SHP77 (cell line): ENCODE measurements at places on chromosomes 11 and 22.

DNA sequence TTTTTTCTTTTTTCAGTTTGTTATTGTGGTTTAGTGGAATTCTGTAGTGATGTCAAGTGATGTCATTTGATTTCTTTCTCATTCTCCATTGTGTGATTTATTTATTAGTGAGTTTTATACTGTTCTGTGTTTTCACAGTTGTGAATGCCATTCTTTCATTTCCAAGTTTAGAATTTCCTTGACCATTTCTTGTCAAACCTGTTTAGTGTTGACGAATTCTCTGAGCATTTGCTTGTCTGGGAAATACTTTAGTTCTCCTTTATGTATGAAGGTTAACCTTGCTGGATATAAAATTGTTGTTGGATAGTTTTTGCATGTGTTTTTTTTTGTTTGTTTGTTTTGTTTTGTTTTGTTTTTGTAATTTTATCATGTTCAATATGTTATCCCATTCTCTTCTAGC is 633.6 kb upstream of the FAT3 start:
- DNase-seq = no peak

GRCh38 chr11:62024936-62025486 is 57.6 kb upstream of the FTH1 start:
- DNase-seq = no peak

DNA sequence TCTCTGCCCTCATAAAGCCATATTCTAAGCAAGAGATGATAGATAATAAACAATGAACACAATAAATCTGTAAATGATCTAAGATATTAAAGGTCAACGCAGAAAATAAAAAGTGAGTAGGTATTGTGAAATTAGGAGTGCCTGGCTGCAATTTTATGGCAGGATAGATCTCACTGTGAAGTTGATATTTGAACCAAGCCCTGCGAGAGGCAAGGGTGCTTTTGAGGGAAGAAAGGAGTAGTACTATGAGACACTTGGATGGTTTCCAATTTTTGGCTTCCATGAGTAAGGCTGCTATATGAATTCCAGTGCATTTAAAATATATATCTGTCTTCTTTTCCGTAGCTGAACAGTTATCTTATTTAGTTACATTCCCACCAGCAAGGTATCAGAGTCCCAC is 720.0 kb upstream of the CNTN5 start:
- DNase-seq = no peak

- no peak for DNase-seq
Measured at GRCh38 chr22:40374567-40374966, 4.2 kb downstream of the SGSM3 start.

GRCh38 chr11:75063741-75064314 is 32.8 kb downstream of the OR2AT4 start:
- no peak for DNase-seq

- DNase-seq = no peak
Measured at GRCh38 chr22:42697542-42698013, 23.1 kb downstream of the A4GALT start.

DNA sequence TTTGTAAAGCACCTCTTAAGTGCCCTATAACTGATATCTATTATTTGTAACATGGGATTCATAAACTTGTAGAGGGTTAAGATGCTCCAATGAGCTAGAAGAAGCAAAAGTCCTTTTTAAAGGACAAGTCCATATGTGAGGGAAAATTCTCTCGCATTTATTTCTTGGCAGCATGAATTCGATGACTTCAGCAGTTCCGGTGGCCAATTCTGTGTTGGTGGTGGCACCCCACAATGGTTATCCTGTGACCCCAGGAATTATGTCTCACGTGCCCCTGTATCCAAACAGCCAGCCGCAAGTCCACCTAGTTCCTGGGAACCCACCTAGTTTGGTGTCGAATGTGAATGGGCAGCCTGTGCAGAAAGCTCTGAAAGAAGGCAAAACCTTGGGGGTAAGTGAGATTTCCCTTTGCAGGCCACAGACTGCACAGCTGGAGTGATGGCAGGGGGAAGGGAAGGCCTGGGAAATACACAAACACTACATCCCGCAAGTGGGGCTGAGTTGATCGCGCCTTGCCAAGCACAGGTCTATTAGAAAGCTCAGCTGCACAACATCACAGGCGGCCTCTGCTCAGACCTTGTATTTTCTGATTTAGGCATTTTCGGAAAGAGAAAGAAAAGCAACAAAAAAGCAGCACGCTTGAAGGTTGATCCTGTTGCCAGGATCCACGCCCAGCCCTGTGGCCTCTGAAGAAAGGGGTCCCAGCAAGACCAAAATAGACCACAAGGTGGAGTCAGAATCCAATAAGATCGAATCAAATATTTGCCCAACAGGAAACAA is 1.5 kb downstream of the MS4A8 start:
- DNase-seq = peak; percentile 1

DNA sequence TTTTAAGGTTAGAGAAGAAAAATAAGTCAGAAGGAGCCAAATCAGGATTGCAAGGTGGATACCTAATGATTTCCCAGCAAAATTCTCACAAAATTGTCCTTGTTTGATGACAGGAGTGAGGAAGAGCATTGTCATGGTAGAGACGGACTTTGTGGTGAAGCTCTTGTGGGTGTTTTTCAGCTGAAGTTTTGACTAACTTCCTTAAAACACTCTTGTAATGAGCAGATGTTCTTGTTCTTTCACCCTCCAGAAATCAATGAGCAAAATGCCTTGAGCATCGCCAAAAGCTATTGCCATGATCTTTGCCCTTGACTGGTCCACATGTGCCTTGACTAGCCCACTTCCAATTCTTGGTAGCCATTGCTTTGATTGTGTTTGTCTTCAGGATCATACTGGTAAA is 20.0 kb downstream of the CALCB start:
- DNase-seq = no peak

GRCh38 chr22:29480512-29481264 is 670 bp downstream of the NEFH start:
- no peak for DNase-seq

DNA sequence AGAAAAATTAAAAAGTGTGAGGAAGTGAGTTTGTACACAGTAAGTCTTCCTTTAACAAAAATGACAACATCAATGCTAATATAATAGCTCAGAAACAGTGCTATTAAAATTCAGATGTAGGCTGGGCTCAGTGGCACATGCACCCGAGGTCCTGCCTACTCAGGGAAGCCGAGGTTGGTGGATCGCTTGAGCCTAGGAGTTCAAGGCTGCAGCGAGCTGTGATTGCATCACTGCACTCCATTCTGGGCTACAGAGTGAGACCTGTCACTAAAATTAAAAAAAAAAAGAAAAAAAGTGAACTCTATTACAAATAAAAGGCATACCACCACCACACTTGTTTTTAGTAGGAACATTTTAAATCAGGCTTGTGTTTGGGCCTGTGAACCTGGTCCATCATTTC is 39.2 kb upstream of the PAX6 start:
- no peak for DNase-seq

GRCh38 chr11:134049303-134049702 is 19.6 kb upstream of the JAM3 start:
- no peak for DNase-seq

DNA sequence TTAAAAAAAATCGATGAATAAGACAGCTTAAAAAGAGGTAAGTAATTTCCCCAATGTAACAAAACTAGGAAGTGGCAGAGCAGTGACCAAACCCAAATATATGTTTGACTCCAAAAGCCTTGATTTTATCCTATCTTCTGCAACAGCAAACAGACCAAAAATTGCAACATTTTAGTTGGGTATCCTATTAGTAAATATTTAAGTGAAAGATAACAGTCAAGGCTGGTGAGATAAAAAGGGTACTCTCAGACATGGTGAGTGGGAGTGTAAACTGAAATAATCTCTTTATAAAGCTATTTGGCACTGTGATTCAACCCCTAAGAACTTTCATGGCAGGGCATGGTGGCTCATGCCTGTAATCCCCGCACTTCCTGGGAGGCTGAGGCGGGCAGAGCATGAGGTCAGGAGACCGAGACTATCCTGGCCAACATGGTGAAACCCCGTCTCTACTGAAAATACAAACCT is 1.9 kb upstream of the RDX start:
- no peak for DNase-seq

- DNase-seq = no peak
Measured at GRCh38 chr11:117095284-117096161, 2.7 kb downstream of the SIK3 start.

DNA sequence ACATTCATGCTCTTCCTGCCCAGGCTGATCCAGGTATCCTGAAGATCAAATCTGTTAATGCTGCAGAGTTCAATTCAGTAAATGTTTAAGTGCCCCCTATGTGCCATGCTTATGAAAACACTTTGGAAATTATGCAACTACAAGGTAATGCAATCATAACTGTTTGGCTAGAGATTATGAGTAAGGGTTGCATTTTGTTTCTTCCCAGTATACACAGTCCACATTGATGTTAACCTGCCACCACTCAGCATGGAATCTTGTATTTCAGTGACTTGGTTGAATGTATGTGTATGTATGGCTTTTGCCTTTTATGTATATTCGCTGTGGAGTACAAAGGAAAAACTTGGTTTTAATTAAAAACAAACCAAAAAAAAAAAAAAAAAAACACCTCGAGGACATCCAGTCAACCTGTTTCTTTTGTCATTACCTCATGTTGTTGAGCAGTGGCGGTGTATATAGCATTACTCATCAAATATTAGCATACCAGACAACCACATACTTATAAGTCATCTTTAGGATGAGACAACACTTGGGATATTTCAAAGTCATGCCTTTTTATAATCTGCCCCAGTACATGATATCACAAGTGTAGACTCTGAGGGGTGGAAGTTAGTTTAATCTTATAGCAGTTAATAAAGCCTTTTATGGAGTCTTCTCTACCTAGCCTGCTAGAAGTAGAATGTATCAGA is 86.1 kb upstream of the HORMAD2 start:
- no peak for DNase-seq

DNA sequence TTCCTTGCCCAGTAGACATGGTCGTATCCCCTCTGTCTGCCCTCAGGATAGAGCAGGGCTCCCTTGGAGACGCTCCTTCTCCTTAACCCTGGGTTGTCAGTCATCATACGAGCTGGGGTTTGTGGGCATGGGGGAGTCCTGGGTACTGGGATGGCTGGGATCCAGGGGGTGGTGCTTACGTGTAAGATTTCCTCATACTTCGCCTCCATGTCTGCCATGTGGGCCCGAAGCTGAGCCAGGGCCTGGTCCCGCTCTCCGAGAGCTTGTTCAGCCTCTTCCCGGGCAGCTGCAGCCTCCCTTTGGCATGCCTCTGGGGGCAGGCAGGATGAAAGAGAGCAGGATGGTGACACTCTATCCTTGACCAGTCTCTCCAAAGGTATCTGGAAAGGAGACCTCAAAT is 5.3 kb downstream of the NHERF4 start:
- DNase-seq = no peak

GRCh38 chr11:124859171-124859570 is 6.1 kb upstream of the ROBO3 start:
- DNase-seq = no peak

GRCh38 chr22:45230026-45230721 is 10.5 kb downstream of the KIAA0930 start:
- no peak for DNase-seq

DNA sequence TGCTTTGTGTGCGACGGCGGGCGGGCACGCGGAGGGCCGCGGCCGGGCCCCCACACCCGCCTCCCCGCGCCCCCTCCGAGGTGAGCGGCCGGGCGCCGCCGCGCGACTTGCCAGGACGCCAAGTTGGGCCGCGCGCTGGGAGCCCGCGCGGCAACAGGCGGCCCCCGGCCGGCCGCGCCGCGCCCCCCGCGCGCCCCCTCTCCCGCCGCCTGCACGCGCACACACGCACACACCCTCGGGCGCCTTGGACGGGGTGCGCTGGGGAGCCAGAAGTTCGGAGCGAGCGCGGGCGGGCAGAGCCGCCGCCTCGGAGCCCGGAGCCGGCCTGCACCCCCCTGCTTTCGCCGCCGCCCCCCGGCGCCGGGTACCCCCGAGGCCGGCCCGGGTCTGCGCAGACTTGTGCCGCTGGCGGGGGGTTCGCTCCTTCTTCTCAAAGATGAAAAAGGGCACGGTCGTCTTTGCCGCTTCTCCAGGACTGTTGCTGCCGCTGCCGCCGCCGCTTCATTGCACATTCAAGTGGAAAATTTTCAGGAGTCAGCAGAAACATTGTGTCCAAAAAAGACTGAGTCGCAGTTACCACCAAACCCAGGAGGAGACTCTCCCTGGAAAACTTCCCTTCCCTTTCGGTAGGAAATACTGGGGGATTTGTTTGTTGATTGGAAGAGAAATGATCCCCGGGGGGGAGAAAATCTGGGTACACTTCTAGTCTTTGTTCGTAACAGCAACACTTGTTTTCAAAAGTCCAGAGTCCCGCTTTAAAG is 895 bp downstream of the TEAD1 start:
- no peak for DNase-seq

DNA sequence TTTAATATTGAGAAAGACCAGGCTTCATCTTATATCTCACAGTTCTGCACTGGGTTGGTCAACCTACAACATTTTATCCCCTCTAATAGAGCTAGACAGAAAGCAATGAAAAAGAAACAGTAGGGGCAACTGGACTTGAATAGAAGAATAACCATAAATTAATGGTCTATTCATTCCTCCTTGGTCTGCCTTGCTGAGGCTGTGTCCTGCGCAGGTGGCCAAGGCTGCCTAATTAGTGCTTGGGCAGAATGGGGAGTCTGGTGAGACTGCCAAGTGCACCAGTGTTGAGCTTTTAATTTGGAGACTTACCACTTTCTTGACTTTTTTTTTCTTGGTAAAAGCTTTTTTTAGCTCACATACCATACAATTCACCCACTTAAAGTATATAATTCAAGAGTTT is 35.0 kb upstream of the SPON1 start:
- DNase-seq = no peak

GRCh38 chr11:9916480-9916879 is 252.6 kb downstream of the SWAP70 start:
- DNase-seq = no peak

GRCh38 chr22:44369293-44369661 is 56.5 kb upstream of the SHISAL1 start:
- no peak for DNase-seq

GRCh38 chr11:125603207-125603606 is 10.6 kb downstream of the STT3A start:
- DNase-seq = no peak

DNA sequence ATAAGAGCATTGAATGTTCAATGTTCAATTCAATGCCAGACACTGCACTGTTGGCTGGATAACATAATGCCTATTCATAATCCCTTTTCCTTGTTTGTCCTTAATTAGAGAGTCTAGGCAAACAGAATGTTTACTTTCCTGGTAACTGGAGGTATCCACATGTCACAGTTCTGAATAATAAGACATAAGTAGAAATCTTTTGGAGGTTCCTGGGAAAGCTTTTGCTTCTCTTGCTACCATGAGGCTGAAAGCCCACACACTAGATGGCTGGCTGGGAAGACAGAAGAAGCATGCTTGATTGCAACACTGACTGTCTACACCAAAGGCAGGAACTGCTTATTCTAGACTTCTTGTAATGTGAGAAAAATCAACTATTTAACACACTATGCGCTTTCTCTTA is 79.5 kb downstream of the GAB2 start:
- no peak for DNase-seq

- no peak for DNase-seq
Measured at GRCh38 chr11:131904756-131905155, 534.3 kb downstream of the NTM start.

GRCh38 chr11:26834601-26835000 is 112.7 kb upstream of the SLC5A12 start:
- no peak for DNase-seq

GRCh38 chr11:70631624-70632047 is 233.3 kb downstream of the CTTN start:
- DNase-seq = no peak
